Stimulated activated CD8-positive, alpha-beta memory T cell treated with anti-CD3 and anti-CD28 coated beads, Interleukin-2, amount 100 ng/mL, for 1 hour (primary cell): ENCODE measurements at places on chromosomes 2 and 18.

GRCh38 chr18:76654577-76654976 is 159.5 kb upstream of the ZNF516 start:
- no peak for DNase-seq

- DNase-seq, result no peak
Measured at GRCh38 chr2:138893746-138894145, 113.6 kb upstream of the NXPH2 start.

- no peak for DNase-seq
Measured at GRCh38 chr2:167953776-167954175, 293.6 kb downstream of the STK39 start.

DNA sequence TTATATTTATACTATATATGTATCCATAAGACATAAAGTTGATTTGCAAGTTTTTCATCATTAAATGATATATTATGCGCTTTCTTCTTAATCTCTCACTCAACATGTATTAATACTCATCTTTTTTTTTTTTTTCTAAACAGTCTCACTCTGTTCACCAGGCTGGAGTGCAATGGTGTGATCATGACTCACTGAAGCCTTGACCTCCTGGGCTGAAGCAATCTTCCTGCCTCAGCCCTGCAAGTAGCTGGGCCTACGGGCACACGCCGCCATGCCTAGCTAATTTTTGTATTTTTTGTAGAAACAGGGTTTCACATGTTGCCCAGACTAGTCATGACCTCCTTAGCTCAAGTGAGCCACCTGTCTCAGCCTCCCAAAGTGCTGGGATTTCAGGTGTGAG is 51.4 kb upstream of the MAP4K3 start:
- DNase-seq, result no peak

DNA sequence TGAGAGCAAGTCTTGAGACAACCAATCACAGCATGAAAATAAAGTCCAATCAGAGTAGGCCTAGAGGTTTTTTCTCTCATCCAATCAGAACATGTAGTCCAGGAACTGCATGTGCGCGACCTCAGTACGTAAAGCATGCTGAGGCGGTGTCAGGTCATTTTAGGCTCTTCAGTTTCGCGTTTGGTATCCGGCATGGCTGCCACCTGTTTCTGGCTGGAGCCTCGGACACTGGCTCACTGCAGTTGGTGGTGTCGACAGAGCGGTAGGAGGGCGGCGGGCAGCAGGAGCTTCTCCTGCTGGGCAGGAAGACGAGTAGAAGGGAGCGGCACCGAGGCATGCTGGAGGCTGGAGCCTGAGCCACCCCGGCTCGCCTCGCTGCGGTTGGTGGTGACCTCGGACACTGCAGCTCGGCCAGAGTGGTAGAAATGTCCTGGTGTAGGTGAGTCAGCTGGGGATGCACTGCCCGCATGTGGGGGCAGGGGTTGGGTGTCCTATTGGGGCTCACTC is 15.8 kb downstream of the CCDC74A start:
- DNase-seq, result no peak

DNA sequence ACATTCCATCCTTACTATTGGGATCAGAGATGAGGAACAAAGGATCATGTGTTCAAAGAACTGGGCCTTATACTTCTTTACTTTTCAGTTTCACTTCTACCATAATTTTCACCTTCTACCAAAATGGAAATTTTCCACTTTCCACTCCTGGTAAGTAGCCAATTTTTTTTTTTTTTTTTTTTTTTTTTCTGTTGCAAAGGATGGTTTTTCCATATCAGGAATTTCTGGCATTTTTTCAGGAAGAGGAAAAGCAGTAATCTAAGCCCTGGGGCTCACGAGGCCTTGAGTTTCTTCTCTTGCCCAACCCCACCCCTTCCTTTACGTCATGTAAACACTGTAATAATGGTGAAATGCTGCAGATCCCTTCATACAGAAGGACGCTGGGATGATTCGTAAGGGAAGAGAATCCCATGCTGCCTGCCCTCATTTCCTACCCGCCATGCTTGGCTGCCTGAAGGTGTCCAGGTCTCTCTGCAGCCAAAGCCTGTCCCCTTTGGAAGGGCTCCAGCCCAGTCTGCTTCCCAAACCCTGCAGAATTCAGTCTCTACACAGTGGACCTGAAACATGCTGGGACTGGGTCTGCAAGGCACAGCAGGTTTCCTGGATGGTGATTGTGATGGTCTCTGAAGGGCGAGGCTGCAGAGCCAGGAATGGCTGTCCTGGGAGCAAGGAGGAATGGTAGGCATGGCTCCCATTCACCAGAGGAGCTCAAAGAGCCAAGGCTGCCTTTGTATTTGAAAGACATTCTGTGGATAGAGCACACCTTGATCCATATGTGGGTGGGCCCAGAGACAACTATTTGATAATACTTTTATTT is 57.0 kb downstream of the EFR3B start:
- DNase-seq, result no peak

- DNase-seq, result no peak
Measured at GRCh38 chr2:86292571-86293515, 44.6 kb downstream of the REEP1 start.

DNA sequence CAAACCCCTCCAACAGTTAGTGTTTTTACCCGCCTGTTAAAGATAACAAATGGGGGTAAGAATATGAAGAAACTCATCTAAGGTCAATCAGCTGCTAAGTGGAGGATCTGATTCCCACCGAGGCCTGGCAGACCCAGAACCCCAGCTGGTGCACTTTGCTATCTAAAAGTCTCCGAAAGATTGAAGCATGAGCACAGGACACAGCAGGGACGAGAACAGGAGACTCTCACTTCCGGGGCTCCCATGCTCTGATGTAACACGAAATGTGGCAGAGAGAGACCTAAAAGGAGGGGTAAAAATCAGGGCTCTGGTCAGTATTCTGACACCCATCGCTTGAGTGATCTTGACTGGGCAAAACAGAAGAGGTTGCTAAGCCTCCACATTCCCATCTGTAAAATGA is 119.7 kb downstream of the PDCL3 start:
- DNase-seq, result no peak

DNA sequence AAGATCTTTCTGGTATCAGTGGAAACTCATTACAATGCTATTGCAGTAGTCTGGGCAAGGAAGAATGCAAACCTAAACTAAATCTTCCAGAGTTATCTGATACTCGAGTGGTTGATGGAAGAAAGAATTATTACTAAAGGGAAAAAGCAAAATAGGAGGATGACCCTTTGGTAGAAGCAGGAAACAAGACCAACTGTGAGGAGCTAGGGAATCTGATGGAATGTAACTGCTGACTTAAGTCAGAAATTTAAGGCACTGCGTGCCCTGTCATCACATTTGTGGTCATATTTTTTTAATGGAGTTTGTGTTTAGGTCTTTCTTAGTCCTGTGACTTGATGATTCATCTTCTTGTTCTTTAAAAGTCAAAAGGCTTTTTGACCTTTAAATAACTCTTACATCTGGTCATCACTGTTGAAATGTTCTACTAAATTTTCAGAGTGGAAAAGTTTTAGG is 36.5 kb upstream of the ARMC9 start:
- no peak for DNase-seq

GRCh38 chr18:2826581-2826980 is 20.2 kb upstream of the EMILIN2 start:
- no peak for DNase-seq

- no peak for DNase-seq
Measured at GRCh38 chr18:3867864-3868311, 417.9 kb downstream of the TGIF1 start.

- no peak for DNase-seq
Measured at GRCh38 chr18:60182223-60182622, 190.4 kb downstream of the MC4R start.

GRCh38 chr2:216615298-216616082 is 17.7 kb upstream of the IGFBP2 start:
- no peak for DNase-seq

- DNase-seq, result peak; percentile 23
Measured at GRCh38 chr2:203535078-203535783, at the start of gene RAPH1. RAPH1 (minus strand) TSS chr2:203535301; CDS start chr2:203495353, 39,948 bp downstream.

- no peak for DNase-seq
Measured at GRCh38 chr2:28642796-28643195, 108.8 kb upstream of the PPP1CB start.

DNA sequence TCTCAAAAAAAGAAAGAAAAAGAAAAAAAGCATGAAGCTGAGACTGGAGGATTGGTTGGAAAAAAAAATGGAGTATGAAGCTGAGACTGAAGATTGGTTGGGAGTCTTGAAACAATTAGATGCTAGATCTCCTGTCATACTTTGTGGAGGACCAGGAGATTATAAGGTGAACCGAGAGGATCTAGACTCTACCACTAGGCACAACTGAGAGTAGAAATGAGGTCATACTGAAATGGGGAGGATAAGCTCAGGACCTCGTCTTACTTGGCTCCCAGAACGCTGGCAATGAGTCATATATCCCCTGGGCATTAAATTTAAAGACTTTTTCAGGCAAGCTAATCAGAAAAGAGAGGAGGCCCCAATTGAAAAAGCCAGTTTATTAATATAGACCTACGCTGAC is 3.3 kb upstream of the ORC2 start:
- DNase-seq, result no peak

DNA sequence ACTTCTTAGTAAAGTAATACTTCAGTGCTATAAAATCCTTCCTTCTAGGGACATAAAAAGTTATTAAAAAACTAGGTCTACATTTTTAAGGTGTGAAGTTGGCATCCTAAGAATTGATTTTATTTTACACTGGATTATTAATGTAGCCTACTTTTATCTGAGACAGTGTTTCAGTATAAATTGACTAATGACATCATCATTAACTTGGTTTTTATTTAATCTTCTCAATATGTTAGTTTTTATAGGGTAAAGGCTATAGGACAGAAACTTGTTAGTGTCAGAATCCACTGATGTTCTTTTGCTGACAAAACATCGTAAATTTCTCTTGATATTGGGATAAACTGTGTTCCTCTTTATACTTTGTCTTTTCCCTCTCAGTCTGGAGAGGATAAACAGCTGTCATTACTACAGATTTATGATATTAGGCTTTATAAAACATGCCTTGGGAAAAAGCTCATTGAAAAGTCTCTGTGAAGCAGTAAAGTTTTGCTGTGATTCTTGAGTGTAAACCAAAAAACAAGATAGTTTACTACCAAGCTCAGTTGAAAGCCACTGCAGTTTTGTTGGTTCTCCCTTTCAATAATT is 569.9 kb downstream of the EPHA4 start:
- no peak for DNase-seq

GRCh38 chr2:46230115-46230571 is 67.1 kb upstream of the EPAS1 start:
- DNase-seq, result no peak

GRCh38 chr18:43081396-43081795 is 34.1 kb downstream of the RIT2 start:
- no peak for DNase-seq

DNA sequence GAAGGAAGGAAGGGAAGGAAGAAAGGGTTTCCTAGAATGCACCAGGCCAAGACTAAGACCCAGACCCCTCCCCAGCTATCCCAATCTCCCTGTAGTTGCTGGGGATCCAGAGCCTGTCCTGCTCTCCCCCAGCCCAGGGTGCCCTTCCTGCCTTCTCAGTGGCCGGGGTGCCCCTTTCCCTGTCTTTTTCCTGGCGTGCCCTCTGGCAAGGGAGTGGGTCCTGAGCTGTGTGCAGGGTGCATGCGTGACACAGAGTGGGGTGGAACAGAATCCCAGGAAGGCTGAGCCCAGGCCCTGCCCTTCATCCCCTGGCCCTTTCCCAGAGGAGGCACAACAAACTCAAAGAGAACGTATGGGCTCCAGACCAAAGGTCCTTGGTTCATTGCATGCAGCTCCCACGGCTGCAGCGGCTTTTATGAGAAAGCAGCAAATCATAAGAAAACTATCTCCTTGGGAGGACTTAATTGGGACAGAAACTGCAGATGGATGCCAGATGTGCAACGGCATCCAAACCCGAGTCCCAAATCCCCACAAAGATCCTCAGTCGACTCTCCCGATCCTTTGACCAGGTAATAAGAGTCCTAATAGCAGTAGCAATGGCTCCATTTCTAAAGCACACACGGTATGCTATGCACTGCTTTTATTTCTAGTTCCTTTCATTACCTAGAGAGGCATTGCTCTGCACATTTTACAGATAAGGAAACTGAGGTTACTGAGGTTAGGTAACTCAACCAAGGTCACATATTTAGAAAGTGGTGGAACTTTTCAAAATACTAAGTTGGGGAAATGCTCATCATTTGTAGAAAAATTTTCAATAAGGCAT is 12.7 kb upstream of the ARID5A start:
- no peak for DNase-seq

DNA sequence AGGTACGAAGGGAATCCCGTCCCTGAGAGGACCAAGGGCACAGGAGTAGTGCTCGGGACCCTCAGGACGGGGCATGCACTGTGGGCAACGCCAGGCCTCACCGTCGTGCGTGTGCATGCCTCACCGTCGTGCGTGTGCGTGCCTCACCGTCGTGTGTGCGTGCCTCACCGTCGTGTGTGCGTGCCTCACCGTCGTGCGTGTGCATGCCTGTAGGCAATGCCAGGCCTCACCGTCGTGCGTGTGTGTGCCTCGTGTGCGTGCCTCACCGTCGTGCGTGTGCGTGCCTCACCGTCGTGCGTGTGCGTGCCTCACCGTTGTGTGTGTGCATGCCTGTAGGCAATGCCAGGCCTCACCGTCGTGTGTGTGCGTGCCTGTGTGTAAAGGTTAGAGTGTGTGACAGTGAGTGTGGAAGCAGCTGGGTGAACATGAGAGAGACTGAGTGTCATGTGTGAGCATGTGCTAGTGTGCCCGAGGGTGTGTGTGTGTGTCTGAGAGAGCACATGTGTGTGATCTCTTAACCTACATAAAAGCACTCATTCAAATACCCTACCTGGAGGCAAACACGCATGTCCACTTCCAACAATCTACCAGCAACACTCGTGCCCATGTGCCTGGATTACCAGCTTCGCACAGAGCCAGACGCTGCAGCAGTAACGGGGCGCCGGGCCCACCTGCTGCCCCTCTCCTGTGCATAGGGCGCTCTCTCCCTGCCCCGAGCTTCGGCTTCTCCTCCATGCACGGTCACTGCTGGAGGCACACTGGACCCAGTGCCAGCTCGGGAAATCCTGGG is 36.3 kb downstream of the ZNF516 start:
- no peak for DNase-seq

DNA sequence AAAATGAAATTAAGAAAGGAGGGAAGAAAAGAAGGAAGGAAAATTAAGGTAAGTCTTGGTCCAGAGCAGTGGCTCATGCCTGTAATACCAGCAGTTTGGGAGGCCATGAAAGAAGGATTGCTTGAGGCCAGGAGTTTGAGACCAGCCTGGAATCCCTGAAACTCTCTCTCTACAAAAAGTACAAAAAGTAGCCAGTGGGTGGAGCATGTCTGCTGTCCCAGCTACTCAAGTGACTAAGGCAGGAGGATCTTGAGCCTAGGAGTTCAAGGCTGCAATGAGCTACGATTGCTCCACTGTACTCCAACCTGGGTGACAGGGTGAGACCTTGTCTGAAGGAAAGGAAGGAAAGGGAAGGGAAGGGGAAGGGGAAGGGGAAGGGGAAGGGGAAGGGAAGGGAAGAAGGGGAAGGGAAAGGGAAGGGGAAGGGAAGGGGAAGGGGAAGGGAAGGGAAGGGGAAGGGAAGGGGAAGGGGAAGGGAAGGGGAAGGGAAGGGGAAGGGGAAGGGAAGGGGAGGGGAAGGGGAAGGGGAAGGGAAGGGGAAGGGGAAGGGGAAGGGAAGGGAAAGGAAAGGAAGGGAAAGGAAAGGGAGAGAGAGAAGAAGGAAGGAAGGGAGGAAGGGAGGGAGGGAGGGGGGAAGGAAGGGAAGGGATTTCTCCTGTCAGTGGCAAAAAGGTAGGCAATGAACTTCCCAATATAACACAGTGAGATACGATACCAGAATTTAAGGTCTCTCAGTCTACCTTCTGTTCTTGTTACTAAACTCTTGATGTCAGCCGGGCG is 412.8 kb downstream of the CMPK2 start:
- DNase-seq, result no peak
